COR-L47 (cell line): ENCODE measurements at places on chromosomes 4 and X.

DNA sequence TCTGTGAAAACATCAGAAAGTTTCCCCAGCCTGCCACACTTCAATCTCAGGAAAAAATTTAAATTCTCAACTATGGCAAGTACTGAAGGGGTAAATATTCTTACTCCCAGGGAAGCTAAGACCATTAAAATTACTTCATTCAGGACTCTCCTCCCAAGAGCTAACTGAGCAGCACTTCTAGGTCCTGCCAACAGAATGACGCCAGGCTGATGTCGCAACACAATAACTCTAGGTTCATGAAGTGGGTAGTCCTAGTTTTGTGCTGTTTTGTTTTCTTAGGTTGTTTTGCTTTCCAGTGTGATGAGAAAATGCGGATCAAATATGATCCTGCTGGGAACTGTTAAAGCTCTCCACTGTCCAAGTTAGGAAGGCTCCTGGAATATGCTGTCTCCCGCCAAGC, 180.0 kb downstream of the NKX6-1 start:
- no peak for DNase-seq

DNA sequence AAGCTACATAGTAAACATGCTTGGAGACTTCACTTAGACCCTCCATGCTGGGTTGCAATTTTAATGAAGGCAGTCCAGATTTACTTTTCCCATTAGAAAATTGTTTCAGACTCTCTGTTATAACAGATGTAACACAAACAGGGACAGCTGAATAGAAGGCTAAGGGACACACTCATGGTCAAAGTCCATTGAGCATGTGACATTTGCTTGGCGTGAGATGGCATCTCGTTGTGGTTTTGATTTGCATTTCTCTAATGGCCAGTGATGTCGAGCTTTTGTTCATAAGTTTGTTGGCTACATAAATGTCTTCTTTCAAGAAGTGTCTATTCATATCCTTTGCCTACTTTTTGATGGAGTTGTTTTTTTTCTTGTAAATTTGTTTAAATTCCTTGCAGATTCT, 358.2 kb upstream of the CLNK start:
- DNase-seq: no peak

- DNase-seq: no peak
Measured at GRCh38 chrX:31092476-31092875, 20.6 kb upstream of the FTHL17 start.

- DNase-seq: no peak
Measured at GRCh38 chrX:9952300-9952699, 14.9 kb upstream of the CLDN34 start.

DNA sequence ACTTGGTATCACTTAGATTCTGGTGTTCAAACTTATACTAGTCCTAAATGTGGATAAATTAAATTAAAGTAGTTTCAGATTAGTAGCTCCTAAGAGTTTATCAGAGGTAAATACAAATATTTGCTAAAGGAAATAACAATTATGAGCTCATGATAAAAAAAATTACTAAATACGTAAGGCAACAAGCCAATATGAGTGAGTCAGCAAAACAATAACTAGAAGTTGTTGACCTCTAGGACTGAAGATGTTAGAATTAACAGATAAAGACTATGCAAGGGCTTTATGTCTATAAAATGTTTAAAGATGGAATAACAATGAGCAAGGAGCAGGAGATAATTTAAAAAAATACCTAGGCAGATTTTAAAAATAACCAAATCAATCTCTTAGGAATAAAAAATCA, 195.8 kb downstream of the CLCN4 start:
- DNase-seq: no peak

- no peak for DNase-seq
Measured at GRCh38 chr4:145930592-145930991, 8.0 kb downstream of the ZNF827 start.

DNA sequence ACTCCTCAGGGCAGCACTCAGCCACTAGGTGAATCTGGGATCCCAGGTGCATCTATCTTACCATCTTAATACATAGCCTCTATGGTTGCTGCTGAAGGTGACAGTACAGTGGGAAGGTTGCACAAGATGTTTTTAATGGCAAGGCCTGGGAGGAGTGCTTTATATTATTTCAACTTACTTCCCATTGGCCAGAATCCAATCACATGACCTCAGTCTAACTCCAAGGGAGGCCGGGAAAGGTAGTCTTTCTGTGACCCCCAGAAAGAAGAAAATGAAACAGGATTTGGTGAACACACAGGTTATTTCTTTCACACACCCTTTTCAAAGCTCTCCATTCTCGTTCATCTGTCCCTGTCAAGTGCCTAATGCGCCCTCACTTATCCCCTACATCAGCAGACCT, 189.1 kb upstream of the ATP6AP2 start:
- no peak for DNase-seq

GRCh38 chr4:61739887-61740286, 539.8 kb downstream of the ADGRL3 start:
- DNase-seq: no peak
